Lung microvascular endothelial cell (primary cell): ENCODE measurements at places on chromosomes 2 and 18. TPM values are rescaled to one million over a fixed set of nuclear protein-coding genes. Genes with fewer than 3 reads are reported as not detected.

Gene WDCP
- total RNA-seq = 6.1 and 7.1 TPM in 2 replicates

Gene IRS1
- under 0.01 TPM in 2 replicates for total RNA-seq

Gene TSPYL6
- not detected in 2 replicates for total RNA-seq

Gene RNF152
- total RNA-seq = 71.7 and 180 TPM in 2 replicates

Gene CD207
- total RNA-seq = under 0.01 TPM in 1 of 2 replicates, not detected in the other

Gene TLX2
- total RNA-seq = not detected in 2 replicates

Gene FAM124B
- total RNA-seq = 13.3 and 64.9 TPM in 2 replicates

DNA sequence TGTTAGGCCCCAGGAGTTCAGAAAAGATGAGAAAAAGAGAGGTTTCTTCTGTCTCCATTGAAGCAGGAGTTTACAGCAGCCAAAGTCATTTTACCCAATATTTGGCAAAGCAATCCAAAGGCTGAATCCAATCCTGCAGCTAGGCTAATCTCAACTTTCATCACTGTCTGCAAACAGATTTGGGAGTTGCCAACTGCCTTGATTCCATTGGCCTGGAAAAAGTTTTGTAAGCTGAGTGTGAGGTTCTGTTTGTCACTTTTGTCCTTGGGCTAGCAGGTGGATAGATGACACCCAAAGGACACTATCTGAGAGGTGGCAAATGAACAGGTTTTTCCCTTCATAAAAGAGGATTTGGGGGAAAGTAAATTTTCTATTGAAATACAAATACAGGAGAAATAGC lies 56.6 kb upstream of the SETBP1 start:
- no peak for DNase-seq

DNA sequence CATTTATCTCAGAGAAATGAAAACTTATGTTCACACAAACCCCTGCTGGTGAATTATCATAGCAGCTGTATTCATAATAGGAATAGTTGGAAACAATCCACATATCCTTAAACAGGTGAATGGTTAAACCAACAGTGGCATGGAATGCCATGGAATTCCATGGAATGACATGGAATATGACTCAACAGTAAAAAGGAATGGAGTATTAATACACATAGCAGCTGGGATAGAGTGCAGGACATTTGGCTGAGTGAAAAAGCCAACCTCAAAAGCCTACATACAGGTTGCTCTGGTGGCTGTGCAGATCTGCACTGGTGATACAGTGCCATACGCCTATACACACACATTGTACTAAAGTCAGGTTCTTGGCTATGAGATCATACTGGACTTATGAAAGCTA lies 69.5 kb downstream of the FAM168B start:
- DNase-seq = no peak

GRCh38 chr2:232999354-232999753 lies 13.7 kb downstream of the NGEF start:
- DNase-seq = no peak

DNA sequence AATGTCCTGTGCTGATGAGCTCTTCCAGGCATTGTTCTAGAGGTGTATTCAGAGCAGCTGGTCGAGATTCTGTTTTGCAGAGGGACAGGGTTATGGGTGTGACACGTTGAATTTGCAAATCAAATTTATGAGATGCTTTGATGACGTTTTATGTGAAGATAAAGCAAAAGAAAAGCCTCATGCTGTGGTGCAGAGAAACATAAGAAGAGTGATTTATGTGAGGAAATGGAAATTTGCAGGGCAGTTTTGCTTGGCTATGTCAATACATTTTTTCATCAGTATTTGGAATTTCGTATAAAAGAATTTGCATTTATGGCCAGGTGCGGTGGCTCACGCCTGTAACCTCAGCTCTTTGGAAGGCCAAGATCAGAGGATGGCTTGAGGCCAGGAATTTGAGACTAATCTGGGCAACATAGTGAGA lies 36.4 kb downstream of the TSN start:
- DNase-seq = peak; percentile 88

- DNase-seq = peak; percentile 36
Measured at GRCh38 chr2:134258684-134259388, 5.0 kb downstream of the MGAT5 start.

GRCh38 chr2:127909019-127909418 lies 23.3 kb upstream of the AMMECR1L start:
- no peak for DNase-seq

DNA sequence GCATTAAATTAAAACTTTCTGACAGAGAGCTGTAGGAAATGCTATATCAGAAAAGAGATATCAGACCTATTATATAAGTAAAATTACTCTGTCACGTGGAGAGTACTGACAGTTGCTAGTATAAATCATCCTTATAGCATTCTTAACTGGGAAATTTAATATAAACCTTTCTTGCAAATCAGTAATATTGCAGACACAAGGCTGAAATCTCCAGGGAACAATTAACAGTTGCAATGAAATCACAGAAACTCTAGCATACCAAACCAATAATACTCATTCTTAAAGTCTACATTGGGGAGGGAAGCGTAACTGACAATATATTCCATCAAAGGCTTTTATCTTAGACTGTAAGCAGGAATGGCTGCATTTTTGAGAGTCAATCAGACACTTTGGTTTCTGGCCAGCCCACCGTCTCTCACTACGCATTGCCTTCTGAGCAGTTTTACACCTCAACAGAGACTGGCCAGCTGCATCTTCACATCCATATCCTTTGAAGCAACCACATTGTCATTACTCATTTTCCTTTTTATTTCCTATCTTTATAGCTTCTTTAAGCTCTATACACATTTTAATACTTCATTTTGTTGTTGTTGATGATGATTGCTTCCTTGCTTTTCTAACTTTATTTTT lies 536.0 kb upstream of the CDH2 start:
- no peak for DNase-seq

GRCh38 chr2:241813644-241814392 lies 4.8 kb downstream of the NEU4 start:
- no peak for DNase-seq

DNA sequence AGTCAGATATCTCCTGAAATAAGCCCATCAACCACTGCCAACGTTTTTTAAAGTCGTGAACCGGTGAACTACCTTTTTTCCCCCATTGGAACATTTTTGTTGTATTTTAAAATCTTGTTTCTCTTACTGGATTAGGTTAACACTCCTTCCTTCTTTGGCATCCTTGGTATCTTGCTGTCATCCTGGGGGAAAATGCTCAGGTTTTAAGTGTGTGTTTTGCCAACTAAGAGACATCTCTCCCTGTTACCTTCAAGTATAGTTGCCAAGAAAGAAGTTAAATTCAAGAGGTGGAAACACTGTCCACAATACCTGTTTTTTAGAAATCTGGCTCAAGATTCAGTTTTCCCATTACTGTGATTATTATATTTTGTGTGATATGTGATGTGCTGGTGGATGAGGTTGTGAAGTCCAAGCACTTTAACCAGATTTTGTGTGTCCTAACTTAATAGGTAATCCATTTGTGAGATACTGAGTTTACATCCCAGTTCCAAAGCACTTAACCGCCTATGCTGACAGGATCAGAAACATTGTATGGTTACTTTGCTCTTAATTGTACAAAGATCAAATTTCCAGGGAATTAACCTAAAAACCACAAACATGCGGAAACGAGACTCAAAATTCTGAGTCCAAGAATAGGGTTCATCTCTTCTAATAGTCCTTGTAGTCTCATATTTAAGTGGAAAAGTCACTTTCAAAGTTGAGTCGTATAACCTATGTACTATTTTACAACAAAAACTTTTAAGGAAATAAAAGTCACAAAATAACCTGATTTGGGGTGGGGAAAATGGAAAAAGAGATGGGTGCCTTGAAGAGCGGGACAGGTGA lies 1.3 kb upstream of the SP3 start:
- no peak for DNase-seq

- DNase-seq = no peak
Measured at GRCh38 chr2:43415592-43415991, 180.2 kb downstream of the THADA start.

GRCh38 chr18:59865241-59865986 lies 34.4 kb upstream of the PMAIP1 start:
- no peak for DNase-seq

DNA sequence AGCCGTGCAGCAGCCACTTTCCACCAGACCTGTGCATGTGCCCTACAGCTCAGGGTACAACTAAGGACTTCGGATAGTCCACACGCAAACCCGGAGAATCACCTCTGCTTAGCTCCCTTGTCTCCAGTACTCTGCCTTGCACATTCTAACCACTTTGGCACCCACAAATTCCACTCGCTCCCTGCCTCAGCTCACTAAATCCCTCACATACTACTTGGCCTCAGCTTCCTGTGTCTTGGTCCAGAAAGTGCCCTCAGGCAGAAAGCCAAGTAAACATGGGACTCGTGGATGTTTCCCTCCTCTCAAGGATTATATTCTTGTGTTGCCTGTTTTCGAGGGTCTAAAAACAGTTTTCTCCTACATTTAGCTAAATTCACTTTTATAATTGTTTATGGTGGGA lies 157.8 kb upstream of the DAPL1 start:
- no peak for DNase-seq

- no peak for DNase-seq
Measured at GRCh38 chr2:208268156-208268952, 2.3 kb downstream of the PIKFYVE start.

DNA sequence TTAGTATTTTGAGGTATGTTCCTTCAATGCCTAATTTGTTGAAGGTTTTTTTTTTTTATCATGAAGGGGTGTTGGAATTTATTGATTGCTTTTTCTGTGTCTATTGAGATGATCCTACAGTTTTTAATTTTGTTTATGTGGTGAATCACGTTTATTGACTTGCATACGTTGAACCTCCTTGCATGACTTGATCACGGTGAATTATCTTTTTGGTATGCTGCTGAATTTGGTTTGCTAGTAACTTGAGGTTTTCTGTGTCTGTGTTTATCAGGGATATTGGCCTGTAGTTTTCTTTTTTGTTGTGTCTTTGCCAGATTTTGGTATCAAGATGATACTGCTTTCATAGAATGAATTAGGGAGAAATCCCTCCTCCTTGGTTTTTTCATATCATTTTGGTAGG lies 23.9 kb downstream of the CLIP4 start:
- no peak for DNase-seq

DNA sequence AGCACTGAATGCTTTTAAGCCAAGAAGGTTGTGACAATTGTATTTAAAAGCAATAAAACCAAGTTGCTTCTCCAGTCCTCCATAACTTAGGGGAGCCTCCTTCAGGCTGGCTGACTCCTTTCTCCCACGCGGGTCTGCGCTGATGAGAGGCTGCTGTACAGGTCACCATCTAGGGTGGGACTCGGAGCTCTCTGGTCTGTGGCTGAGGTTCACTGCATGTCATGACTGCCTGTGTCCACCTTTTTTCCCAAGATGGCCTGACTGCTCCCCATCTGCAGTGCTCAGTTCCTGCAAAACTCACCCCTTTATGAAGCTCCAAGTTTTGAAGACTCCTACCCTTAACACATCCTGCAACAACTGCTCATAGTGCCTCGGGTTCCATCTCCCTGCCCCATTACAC lies 194.4 kb downstream of the AFF3 start:
- DNase-seq = no peak

DNA sequence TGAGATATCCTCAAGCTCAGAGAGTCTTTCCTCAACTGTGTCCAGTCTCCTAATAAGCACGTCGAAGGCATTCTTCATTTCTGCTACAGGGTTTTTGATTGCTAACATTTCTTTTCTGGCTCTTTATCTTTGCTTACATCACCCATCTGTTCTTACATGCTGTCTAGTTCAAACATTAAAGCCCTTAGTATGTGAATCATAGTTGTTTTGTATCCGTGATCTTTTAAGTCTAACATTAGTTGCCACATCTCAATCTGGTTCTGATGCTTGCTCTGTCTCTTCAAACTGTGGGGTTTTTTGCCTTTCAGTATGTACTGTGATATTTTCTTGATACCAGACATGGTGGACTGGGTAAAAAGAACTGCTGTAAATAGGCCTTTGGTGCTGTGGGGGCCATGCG lies 235.2 kb downstream of the SH3RF3 start:
- no peak for DNase-seq

DNA sequence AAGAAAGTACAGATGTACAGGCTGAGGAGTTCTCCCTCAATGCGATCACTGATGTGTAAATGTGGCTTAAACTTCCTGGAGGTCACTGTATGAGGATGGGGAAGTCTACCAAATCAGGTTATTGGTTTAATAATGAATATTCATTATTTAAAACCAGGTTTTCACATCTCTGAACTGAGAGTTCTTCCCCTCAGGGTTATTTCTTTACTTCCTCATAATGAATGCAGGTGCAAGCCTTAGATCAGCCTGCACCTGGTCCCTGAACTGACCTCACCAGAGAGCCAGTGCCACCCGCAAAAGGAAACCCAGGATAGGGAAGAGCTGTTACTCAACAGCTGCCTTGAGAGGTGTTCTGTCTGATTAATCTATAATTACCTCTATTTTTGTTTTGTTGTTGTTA lies 369.0 kb downstream of the EPHA4 start:
- no peak for DNase-seq

- peak; percentile 36 for DNase-seq
Measured at GRCh38 chr2:9206991-9207640, 504 bp downstream of the ASAP2 start.

DNA sequence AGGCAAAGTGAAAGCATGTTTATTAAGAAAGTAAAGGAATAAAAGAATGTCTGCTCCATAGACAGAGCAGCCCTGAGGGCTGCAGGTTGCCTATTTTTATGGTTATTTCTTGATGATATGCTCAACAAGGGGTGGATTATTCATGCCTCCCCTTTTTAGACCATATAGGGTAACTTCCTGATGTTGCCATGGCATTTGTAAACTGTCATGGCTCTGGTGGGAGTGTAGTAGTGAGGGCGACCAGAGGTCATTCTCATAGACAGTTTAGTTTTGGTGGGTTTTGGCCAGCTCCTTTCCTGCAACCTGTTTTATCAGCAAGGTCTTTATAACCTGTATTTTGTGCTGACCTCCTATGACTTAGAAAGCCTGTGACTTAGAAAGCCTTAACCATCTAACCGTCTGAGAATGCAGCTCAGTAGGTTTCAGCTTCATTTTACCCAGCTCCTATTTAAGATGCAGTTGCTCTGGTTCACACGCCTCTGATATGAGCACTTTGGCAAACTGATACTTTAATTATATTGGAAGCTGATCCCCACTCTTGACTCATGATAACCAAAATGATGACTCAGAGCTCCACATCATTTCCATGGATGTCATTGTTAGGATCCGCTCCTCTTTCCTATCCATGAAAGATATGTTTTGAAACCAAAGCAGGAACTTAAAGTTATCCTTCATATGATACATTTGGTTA lies 14.5 kb upstream of the ERMN start:
- no peak for DNase-seq

DNA sequence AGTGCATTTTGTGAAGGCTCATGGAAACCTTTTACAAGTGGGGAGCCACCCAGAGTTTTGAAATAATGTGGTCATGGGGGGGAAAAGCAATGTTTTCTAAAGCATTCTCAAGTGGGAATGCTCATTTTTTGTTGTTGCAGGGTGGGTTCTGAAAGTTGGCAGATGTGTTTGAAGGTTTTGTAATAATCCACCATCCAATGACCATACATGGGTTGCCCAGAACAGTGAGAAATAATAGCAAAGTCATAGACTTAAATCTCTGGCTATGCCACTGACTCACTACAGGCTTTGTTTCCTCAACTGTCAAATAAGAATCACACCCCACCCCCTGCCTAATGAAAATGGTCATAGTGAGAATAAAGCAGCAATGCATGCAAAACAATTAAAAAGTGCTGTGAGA lies 2.9 kb downstream of the DSG3 start:
- no peak for DNase-seq

- peak; percentile 0 for DNase-seq
Measured at GRCh38 chr2:14677039-14677438, 44.5 kb downstream of the LRATD1 start.

GRCh38 chr2:64814007-64814406 lies 160.3 kb upstream of the SERTAD2 start:
- DNase-seq = no peak

GRCh38 chr2:36352701-36353100 lies 2.9 kb upstream of the CRIM1 start:
- no peak for DNase-seq
